ENCODE measurements at places on chromosomes 2 and 18.

DNA sequence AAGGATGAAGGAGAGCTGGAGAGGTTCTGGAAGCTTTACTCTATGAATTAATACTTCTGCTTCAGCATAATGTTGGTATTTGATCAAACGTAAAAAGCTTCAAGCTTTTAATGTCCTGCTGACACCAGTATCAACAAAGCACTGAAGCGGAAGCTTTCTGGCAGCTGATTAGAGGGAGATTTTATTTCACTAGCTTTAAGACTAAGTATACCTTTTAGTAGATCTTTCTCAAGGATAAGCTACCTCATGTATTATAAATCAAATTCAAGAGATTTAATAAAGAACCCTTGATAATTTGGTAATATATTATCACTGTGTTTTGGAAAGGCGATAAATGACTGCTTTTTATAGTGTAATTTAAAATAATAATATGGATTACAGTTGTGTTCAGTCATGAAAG is 128.0 kb upstream of the CD302 start:
- DNase-seq: no peak

- no peak for DNase-seq
Measured at GRCh38 chr2:30293303-30293921, 62.1 kb downstream of the LBH start.

- DNase-seq: no peak
Measured at GRCh38 chr2:227491386-227491785, 19.4 kb downstream of the AGFG1 start.

- peak; percentile 67 for DNase-seq
Measured at GRCh38 chr2:88054782-88055370, 707 bp downstream of the KRCC1 start.

DNA sequence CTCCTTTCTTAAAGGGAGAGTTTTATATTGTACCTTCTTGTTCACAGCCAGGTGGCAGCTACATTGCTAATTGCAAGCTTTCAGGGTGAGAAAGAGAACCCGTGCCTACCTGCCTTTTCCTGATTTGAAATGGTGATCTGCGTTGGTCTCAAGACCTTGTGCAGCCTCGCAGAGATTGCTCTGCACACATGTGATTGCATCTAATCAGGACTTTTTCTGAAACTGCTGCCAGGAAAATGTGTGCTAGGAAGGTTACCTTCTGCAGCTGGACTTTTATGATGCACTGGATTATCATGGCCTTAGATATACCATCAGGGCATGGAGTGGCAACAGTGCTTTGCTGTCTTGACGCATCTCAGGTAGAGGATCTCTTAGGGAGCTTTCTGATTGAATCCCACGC is 45.1 kb downstream of the AGAP1 start:
- DNase-seq: no peak

DNA sequence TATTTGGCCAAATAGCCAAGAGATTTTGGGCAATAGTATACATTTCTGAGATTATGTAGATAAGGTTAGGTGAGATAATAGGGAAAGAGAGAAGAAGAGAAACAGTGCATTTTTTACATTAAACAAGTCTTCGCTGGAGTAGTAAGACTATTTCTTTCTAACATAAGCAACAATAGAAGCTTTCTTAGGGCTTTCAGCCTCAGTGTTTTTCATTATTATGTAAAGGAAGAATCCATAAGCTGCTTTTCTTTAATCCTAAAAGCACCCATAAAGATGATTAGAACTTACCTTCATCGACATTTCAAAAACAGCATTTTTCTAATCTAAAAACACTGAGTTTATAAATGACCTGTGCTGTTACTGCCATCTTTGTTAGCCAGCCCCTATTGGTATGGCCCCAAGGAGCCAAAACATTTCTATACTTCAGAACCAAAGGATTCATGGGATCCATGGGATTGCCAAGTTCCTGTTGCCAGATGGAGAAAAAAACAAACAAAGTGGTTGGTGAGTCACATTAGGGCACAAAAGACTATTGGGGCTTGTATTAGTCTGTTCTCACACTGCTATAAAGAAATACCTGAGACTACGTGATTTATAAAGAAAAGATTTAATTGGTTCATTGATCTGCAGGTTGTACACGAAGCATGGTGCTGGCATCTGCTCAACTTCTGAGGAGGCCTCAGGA is 88.2 kb downstream of the SCG2 start:
- DNase-seq: no peak
